Activated naive CD8-positive, alpha-beta T cell treated with anti-CD3 and anti-CD28 coated beads, Interleukin-2, amount 50 U/mL, for 24 hours (primary cell): ENCODE measurements at places on chromosomes 7 and 10.
A peak's percentile ranks its signal among the peaks of the same experiment; 100 is the strongest.

DNA sequence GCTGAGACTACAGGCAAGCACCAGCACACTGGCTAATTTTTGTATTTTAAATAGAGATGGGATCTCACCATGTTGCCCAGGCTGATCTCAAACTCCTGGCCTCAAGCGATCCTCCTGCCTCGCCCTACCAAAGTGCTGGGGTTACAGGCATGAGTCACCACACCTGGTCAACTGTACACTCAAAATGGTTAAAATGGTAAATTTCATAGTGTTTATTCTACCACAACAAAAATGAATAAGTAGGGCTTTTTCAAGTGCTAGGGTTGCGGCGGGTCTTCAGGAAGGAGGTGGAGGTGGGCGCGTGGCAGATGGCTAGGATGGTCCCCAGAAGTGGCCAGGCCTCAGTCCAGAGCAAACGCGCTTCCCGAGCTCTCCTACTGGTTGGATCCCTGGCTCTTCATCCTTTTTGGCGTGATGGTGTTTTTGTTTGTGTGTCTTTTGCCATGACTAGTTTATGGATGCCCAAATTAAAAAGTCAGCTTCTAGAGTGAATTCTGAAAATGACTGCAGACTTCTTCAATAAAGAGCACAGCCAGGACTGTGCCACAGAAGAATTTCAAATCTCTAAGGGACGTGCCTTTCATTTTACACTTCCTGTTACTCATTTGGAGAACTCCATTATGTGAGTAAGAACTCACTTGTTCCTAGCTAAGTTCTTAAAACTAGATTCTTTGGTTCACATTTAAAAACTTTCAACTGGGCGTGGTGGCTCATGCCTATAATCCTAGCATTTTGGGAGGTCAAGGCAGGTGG, 73.9 kb downstream of the TMEM130 start:
- no peak for DNase-seq

DNA sequence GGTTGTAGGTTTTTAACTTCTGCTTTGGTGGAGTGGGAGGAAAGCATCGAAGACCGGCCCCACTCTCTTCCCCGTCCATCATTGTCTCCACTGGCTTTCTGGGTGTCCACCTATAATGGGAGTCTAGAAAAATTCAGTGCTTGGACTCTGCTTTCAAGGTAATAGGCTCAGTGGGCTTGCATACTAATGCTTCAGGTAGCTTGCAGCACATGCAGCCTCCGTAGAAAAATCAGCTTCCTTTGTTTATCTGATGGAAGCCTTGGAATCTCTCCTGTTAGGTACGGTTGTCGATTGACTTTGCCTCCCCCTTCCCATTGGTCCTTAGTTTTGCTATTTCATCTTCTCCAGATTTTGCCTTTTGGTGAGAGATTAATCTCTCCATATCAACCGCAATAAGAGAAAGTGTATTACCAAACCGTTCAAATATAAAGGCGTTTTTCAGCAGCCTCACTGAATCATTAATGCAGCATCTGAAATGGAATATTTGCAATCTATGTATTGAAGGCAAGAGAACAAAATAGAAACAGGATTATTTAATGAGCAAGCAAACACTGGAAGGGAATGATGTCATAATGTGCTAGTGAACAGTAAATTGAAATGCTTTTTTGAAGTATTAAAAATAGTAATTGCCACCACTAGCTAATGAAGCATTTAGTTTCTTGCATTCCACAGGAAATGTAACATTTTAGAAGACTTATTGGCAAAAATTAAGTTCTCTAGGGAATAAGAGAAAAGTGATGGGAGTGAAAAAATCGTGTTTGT, 944 bp downstream of the AVL9 start:
- no peak for DNase-seq

DNA sequence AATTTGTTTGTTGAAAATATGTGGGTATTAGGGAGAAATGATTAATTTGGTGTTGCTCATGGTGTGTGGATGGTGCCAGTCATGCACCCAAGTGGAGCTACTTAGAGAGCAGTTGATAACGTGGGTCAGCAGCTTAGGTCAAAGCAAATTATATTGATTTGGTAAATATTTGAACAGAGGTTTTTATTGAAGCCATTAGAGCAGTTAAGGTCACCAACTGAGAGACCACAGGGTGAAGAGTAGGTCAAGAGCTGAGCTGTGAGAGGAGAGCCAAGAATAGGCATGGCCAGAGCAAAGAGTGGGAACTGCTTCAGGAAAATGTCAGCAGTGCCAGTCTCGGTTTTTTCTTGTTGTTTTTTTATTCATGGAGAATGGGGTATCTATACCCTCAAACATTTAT, 97.9 kb downstream of the TMEM168 start:
- no peak for DNase-seq

GRCh38 chr7:43142703-43143102, 30.3 kb downstream of the HECW1 start:
- no peak for DNase-seq

DNA sequence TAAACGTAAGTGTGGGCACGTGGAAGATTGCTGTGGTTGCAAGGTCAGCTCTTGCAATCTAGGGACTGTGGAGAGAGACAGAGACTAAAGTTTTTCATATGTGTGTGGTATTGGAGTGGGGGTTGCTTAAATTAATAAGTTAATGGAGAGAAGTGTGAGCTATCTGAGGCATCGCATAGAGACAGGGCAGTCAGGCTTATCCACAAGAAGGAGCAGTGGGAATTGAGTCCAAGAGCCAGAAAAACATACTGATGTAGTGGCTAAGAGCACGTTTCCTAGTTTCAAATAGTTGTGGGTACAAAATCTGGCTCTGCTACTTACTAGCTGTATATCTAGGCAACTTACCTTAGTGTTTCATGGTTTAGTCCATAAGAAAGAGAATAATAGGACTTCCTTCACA, 65.8 kb downstream of the SORCS3 start:
- DNase-seq: no peak

GRCh38 chr10:62323751-62324150, 50.4 kb upstream of the ZNF365 start:
- DNase-seq: no peak

DNA sequence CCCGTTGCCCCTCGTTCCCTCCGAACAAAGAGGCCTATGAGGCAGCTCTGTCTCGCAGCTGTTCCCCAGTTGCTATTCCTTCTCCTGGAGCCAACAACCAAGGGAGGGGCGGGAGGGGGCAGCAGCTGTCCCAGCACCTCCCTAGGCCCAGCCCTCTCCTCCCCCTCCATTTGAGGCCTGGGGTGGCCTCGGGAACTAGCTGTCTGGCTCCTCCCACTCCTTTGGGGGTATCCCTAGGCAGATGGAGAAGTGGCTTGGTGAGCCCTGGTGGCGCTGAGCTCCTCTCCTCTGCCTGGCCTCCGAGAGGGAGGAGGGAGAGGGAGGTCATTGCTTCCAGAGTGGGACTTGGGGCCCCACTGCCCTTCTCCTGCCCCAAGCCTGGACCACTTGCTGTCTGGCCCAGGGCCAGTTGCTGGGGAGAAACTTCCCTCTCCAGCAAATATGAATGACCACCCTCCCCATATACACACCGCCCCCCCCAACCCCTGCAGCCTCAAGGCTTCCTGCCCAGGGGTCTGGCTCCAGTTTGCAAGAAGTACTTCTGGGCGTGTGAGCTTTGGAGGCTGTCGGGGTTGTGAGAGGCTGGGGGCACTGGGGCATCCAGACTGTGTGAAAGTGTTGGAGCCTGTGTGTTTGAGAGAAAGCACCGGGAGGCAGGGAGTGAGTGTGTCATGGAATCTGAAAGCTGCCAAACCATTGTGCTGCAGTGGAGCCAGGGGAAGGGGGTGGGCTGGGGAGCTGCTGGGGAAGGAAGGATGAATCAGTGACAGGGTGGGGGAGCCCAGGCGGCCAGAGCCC, 3.1 kb downstream of the FLNC start:
- DNase-seq: no peak

DNA sequence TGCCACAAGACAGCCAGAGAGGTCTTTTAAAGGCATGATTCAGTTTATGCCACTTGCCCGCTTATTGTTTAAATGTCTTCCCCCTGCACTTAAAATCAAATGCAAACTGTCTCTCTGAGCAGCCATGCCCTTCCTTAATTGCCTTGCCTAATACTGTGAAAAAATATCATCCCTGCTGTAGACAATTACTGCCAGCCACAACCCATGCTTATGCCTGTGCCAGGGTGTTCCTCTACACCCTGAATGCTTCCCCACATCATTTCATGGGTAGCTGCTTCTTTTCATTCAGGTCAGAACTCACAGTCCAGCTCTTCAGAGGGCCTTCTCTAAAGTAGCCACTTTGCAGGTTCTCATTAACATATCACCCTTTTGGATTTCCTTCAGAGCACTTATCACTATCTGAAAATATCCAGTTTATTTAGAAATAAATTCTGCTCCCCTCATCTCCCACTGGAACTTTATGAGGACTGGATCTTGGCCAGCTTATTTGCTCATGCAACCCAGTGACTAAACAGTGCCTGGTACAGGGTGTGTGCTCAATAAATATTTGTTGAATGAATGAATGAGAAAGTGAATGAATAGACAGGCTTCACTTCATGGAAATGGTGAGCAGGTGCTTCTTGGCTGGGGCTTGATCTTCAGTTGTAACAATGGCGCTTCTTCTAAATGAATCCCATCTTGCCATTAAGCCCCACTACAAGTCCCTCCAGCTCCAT, 162.4 kb upstream of the MDFIC start:
- no peak for DNase-seq

DNA sequence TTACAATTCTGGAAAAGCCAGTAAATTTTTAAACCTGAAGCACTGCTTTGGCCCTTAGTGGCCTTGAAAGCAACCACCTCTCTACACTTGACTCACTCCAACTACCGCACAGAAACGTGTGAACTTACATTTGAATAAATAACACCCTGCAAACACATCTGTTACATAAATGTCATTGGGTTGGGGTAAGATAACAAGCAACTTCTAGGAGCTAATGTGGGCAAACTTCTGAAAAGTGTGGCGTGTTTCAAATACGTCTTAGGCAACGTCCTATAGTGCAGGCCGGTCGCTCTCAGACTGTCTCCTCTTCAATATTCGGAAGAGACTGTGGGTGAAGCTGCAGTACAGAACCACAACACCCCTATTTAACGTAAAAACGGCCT, 474 bp downstream of the ORC5 start:
- peak; percentile 8 for DNase-seq
